Vagina (tissue), 2 donors: ENCODE measurements at places on chromosomes 4 and X. TPM values are rescaled to one million over a fixed set of nuclear protein-coding genes. Genes with fewer than 3 reads are reported as not detected.

- H3K4me3 ChIP-seq = no peak overlapping the region
- no peaks in the 10 kb centered on the region for H3K4me1 ChIP-seq
- no peak for DNase-seq
Measured at GRCh38 chr4:132818091-132818490, 331.0 kb upstream of the PCDH10 start.

DNA sequence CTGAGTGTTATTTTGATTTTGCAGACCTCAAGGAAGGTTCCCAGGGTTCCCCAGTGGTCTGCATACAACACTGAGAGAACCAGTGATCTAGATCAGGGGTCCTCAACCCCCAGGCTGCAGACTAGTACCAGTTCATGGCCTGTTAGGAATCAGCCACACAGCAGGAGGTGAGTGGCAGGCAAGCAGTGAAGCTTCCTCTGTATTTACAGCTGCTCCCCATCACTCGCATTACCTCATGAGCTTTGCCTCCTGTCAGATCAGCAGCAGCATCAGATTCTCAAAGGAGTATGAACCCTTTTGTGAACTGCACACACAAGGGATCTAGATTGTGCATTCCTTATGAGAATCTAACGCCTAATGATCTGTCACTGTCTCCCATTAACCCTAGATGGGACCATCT lies 28.5 kb downstream of the EDNRA start:
- no peaks in the 10 kb centered on the region for H3K27me3 ChIP-seq
- DNase-seq = no peak
- H3K4me3 ChIP-seq = no peak overlapping the region
- no peaks in the 10 kb centered on the region for H3K4me1 ChIP-seq
- H3K36me3 ChIP-seq = no peaks in the 10 kb centered on the region

The ITIH6 gene
- total RNA-seq = not detected

DNA sequence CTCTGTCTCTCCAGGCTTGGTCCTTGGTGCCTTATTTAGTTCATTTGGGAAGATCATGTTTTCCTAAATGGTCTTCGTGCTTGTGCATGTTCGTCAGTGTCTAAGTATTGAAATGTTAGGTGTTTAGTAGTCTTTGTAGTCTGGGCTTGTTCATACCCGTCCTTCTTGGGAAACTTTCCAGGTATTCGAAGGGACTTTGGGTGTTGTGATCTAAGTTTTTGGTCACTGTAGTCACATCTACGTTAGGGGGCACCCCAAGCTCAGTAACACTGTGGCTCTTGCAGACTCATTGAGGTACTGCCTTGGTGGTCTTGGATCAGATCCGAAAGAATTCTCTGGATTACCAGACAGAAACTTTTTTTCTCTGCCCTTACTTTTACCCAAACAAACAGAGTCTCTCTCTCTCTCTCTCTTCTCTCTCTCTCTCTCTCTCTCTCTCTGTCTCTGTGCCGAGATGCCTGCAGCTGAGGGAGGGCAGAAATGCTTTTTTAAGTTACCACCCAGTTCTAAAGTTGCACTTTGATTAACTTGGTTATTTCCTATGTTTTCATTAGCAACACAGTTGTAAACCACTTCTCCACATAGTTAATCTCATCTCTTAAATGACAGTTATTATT lies 67.6 kb upstream of the SLC7A3 start:
- no peak overlapping the region for H3K27ac ChIP-seq
- no peaks in the 10 kb centered on the region for H3K4me1 ChIP-seq
- no peaks in the 10 kb centered on the region for H3K36me3 ChIP-seq
- no peaks in the 10 kb centered on the region for H3K27me3 ChIP-seq
- H3K4me3 ChIP-seq = no peak overlapping the region

The TCEAL6 gene
- total RNA-seq = 1.7 TPM

DNA sequence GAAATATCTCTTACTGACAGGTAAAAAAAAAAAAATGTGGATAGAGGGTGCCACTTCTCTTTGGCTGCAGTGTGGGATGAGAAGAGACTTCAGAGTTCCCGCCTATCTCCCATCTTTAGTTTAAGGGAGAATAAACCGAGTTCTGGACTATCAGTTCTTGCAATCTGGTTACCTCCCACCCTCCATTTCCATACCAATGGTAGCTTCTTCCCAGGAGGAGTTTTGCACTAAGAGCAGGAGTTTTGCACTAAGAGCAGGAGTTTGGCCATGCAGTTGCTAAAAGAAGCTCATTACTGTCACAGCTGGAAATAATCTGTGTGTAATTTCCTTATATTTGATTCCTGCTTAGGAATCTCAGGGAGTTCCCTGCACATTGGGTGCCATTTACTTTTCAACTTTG lies 10.8 kb upstream of the GUCY1B1 start:
- DNase-seq = no peak
- H3K27ac ChIP-seq = no peak overlapping the region
- H3K27me3 ChIP-seq = no peaks in the 10 kb centered on the region
- H3K4me3 ChIP-seq = no peak overlapping the region
- no peaks in the 10 kb centered on the region for H3K36me3 ChIP-seq

DNA sequence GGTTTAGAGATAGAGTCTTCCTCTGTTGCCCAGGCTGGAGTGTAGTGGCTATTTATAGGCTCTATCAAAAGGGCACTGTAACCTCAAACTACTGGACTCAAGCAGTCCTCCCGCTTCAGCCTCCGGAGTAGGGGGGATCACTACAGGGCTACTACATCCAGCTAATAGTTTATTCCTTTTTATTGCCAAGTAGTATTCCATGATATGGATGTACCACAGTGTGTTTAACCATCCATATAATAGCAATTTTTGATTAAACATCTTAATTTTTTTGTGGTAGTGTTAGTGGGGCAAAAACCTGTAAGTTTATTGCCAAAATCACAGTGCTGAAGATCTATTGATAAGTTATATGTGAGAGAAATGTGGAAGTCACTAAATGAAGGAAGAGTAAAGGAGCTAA lies 2.6 kb upstream of the NDUFC1 start:
- H3K27me3 ChIP-seq = no peaks in the 10 kb centered on the region
- H3K36me3 ChIP-seq = no peaks in the 10 kb centered on the region
- H3K4me3 ChIP-seq = no peak overlapping the region
- no peak for DNase-seq
- no peak overlapping the region for H3K27ac ChIP-seq

- no peaks in the 10 kb centered on the region for H3K4me1 ChIP-seq
- no peaks in the 10 kb centered on the region for H3K27me3 ChIP-seq
- no peaks in the 10 kb centered on the region for H3K36me3 ChIP-seq
- H3K27ac ChIP-seq = no peak overlapping the region
- no peak overlapping the region for H3K4me3 ChIP-seq
Measured at GRCh38 chr4:53205970-53206369, 159.9 kb downstream of the SCFD2 start.

The GAGE12J gene
- total RNA-seq = not detected

The TMEM35A gene
- 5.4 TPM for total RNA-seq
